ENCODE measurements at places on chromosomes 2 and 18. TPM values are rescaled to one million over a fixed set of nuclear protein-coding genes. Genes with fewer than 3 reads are reported as not detected.

DNA sequence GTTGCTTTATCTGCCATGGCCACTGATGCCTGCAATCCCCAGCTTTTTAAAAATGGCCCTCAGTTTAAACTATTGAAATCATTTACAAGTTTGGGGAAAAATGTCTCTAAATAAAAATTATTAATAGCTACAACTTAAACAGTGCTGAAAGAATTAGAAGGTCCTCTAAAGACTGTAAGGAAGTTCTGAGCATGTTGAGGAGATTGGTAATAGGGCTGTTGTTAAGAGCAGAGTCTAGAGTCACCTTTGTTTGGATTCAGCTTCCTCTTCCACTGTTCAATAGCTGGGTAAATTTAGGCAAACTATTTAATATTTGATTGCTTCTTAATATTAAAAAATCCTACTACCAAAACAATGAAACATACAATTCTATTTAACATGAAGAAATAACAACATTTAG, 1127.1 kb upstream of the DDX18 start:
- DNase-seq = no peak

DNA sequence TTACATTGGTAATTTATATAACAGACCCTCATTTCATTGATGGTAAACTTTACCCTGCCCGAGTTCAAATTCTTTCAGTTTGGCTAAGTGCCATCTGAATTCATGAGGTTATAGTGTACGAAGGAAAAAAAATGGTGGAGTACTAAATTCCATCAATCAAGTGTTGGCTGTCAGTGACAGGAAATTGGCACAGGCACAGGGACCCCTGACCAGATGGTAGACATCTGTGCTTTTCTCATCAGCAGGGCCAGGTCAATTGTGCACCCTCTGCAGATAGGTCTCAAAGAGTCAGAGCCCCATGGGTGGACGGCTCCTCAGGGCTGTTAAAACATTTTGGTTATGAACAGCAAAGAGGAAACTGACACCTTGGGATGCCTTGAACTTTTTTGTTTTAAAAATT, 439.2 kb downstream of the SETBP1 start:
- DNase-seq = no peak

- DNase-seq = no peak
Observed at GRCh38 chr2:6454286-6454990, 411.3 kb downstream of the CMPK2 start.

Gene UNC50
- total RNA-seq = 50.5 TPM

Gene PLB1
- total RNA-seq = 1.8 TPM

GRCh38 chr2:192035731-192036442, 158.8 kb downstream of the TMEFF2 start:
- DNase-seq = peak; percentile 28

GRCh38 chr2:202115479-202115971, 42.5 kb downstream of the KIAA2012 start:
- DNase-seq = peak; percentile 52

Gene SLC30A3
- total RNA-seq = 13.5 TPM

DNA sequence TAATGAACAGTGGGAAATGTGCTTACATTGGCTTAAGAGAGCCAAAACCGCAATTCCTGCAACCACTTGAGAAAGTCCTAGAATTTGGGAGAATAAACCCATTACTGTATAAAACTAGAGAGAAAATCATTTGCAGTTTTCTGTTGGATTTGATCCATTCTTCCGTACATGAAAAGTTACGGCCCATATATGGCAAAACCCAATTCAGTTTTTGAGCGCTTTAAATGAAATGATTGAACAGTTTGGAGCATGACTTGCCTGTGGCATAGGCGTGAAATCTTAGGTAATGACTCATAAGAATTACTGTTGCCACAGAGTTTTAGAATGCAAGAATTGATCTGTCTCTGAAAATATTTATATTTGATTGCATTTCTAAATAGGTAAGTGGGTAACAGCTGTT, 52.0 kb downstream of the PHLPP1 start:
- DNase-seq = peak; percentile 63

DNA sequence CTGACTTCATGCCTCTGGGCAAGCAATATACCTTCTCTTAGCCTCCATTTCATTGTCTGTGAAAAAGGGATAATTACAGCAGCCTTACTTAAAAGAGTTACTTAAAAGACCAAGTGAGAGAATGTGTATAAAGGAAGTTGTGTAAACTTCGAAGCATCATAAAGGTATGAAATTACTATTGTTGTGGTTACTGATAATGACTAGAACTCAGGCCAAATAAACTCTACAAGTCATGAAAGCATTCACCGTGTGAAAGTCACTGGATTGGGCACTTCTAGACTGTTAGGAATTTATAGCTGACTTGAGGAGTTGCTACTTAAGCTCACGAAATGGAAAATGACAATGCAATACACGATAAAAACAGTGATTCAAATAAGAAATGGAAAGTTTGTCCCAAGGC, 67.4 kb upstream of the HAAO start:
- DNase-seq = no peak

- DNase-seq = no peak
Observed at GRCh38 chr18:477565-477964, 22.9 kb downstream of the COLEC12 start.

Gene AQP12B
- not detected for total RNA-seq

DNA sequence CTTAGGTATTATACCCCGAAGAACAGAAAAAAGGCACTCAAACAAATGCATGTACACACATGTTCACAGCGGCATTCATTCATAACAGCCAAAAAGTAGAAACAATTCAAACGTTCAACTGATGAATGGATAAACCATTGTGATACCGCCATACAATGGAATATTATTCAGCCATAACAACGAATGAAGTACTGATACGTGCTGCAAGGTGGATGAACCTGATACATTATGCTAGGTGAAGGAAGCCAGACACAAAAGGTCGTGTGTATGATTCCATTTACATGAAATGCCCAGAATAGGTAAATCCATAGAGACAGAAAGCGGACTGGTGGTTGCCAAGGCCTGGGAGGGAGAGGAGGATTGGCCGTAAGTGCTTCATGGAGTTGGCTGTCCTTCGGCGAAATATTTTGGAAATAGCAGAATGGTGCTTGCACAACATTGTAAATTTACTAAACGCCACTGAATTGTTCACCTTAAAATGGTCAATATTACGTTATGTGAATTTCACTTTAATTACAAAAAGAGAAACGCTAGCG, 750 bp upstream of the RMP24 start:
- no peak for DNase-seq

DNA sequence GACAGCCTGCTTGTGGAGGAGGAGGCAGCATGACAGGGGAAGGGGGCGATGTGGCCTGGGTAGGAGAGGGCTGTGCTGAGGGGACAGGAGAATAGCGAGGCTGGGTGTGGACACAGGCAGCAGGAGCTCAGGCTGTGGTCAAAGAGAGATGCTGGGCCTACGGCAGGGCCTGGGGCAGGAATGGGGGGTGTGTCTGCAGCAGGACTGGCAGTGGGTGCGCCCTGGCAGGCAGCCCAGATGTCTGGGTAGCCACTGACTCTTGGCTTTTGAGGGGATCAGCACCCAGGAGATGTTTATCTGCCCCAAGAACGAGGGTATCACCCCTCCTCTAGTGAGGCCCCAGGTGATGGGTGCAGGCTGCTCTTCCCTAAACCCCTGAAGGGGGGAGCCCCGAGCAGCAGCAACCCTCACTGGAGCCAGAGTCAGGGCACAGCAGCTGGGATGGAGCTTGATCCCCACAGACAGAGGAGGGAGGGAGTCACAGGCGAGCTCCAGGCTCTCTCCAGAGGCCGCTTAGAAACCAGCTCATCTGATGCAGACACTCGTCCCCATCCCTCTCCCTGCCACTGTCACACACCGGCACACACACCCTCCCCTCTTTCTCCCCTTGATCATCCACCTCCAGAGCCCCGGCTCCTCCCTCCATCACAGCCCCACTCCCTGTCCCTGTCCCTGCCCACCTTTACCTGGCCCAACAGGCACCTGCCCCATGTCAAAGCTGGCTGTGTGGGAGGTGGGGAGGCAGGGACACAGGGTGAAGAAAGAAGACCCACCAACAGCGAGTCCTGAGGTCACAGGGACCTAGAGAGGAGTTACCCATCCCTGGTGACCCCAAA, 29.8 kb upstream of the TNS1 start:
- DNase-seq = no peak

- DNase-seq = no peak
Observed at GRCh38 chr18:10449396-10449795, 5.0 kb upstream of the APCDD1 start.

GRCh38 chr18:22337833-22338232, 79.9 kb downstream of the CTAGE1 start:
- no peak for DNase-seq

DNA sequence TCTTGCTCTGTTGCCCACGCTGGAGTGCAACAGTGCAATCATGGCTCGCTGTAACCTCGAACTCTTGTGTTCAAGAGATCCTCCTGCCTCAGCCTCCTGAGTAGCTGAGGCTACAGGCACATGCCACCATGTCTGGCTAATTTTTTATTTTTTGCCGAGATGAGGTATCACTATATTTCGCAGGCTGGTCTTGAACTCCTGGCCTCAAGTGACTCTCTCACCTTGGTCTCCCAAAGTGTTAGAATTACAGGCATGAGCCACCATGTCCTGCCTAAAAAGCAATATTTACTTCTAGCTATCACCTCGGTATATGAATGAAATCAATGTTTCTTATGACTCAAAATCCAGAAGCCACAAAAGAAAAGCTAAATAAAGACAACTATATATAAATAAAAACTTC, 2.2 kb downstream of the BUB1 start:
- DNase-seq = no peak

GRCh38 chr2:219440388-219441256, 6.0 kb downstream of the SPEG start:
- no peak for DNase-seq

DNA sequence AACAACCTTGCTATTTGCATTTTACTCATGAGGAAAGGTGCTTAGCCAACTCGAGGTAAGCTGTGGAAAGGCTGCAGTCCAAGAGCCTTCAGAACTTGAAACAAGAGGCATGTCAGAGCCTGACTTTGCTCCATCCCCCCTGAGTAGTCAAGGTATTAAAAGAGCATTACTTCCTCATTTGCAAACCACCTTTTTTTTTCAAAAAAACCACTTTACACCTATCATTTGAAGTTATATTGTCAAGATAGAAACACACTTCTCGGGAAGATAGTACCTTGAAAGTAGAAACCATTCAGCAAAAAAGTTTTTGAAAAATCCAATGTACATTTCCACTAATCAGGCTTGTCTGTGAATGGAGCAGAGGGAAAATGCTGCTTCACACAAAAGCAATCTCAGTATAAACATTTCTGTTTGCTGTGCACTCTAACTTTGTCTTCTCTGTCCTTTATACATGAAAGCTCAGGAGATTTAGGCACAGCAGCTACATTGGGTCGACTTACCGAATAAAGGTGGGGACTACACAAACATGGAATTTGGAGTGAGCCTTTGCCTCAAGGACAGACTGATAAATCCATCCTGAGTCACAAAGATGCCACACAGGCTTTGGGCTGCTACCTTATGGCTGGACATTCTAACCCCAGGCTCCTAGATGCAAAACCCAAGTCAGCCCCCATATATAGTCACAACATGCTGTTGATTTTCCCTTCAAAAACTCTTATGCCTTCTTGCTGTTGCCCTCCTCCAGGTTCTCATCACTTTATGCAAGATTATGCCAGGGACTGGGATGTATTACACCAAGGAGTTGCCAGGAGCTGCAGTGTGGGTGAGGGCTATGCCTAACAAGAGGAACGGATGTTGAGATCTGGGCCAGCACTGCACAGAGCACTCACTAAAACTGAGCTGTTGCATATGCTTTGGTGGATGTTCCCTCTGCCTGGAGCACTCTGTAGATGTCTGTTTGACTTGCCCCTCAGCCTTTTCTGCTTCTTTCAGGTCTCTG, 41.4 kb upstream of the EML4 start:
- DNase-seq = no peak

DNA sequence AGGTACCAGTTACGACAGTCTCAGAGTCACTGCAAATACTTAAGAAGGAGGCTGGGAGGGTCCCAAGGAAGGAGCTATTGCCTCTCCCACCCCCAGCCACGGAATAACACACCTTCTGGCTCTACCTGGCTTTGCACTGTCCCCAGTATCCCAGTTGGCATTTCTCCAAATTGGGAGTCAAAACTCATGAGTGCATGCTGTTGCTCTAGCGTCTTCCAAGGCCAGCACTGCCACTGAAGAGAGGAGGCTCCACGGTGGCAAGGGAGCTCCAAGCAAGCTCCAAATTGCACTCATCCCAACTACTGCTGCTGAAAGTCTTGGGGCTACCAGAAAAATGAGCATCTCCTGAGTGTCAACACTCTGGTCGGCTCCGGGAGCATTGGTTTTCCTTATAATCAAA, 1.6 kb downstream of the SCTR start:
- DNase-seq = no peak

- no peak for DNase-seq
Observed at GRCh38 chr2:240933966-240934700, 28.0 kb downstream of the CROCC2 start.
